ENCODE measurements at places on chromosomes 5 and 9.
A peak's percentile ranks its signal among the peaks of the same experiment; 100 is the strongest.

DNA sequence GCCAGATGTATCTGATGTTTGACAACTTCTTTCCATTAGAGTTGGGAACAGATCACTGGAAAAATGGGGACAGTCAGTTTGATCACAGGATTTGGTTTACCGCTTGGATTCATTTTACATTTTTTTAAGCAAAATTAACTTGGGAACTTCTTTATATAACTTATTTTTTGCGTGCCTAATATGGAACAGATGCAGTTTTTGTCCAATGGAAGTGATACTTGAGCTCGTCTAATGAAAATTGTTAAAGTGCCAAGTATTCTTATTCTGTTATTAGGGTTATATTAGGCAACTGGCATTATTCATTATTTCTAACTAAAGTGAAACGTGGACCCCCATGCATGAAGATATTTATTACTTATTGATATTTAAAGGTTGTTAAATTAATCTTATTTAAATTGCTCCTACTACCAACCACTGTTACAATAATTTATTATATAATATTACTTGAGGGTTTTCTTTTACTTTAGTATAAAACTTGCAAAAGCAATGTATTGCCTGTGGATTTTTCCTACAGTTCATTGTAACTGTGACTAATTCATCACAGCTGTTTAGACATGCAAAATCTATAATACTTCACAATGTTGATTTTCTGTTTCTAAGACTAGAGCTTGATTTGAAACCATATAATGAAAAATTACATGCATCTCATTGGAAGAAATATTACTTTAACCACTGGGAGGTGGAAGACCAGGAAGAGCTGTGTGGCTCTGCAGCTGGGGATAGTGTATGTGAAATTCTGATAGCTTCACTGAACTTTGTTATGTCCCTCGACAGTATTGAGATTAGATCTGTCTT lies 787.3 kb upstream of the WWC1 start:
- DNase-seq: no peak

DNA sequence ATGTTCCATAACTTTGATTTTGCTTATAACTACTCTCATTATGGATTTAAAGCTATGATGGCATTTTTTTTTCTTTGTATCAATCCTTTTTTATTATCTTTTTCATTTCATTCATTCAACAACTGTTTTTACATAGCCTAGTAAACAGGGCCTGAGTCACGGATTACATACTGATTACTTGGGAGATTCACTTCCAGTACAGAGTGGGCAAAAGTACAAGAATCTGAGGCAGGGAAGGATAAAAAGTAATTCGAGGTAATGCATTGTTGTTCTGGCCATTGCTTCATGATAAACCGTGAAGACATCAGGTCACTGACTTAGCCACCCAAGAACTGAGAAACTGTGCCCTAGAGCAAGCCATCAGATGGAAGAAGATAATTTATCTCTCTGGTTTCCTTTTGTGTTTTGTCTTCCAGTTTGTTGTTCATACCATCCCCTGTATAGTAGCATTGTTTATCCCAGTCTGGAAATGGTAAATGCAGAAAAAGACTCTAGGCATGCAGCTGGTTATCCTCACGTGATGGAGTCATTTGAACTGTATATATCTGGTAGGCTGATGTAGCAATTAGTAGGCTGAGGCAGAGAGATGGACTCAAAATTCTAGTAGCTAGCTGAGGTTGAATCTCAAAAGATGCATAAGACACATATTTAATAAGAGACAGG lies 145.6 kb downstream of the CNTLN start:
- DNase-seq: no peak

GRCh38 chr5:113153512-113154097 lies 177.0 kb downstream of the DCP2 start:
- DNase-seq: no peak

DNA sequence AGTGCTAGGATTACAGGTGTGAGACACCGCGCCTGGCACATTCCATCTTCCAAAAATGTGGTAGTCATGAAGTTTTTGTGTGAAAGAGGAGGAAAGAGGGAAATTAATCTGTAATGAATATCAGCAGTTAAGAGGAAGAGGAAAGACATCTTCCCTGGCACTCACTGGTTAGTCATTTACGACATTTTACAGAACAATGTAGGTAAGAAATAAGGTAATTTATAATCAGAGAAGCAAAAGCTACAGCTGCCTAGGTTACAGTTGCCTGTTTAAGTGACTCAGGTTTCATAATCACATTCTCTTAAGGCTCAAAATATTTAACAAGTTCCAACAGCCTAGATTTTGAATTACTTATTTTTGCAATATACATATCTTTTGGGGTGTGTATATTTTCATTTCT lies 26.9 kb downstream of the CNOT6 start:
- DNase-seq: no peak

- no peak for DNase-seq
Measured at GRCh38 chr5:10831419-10831818, 70.4 kb upstream of the DAP start.

- DNase-seq: no peak
Measured at GRCh38 chr5:157132281-157132612, 10.4 kb downstream of the MED7 start.

- no peak for DNase-seq
Measured at GRCh38 chr5:176817369-176817840, 7.0 kb downstream of the UNC5A start.

DNA sequence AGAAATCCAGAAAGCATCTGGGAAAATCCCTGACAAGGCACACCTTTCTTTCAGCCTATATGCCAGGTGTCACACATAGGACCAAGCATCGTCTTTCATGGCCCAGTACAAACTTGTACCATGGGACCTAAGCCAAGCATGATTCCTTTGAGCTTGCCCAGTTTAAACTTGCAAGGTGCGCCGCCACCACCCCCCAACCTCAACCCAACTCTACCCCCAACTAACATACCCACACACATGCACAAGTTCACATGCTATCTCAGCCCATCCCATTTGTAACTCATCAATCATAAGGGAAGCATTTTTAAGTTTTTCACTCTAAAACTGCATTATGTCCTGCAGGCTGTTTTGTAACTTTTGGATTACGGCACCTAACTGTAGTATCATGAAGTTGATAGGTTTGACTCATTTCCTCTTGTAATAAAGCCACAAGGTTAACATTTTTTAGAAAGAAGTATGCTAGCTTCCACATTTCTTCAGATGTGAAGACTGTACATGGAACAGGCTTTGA lies 145.9 kb upstream of the FST start:
- DNase-seq: no peak

GRCh38 chr5:157285310-157286035 lies 19.6 kb downstream of the CYFIP2 start:
- DNase-seq: no peak

- peak; percentile 71 for DNase-seq
Measured at GRCh38 chr5:170603578-170604565, 100.1 kb downstream of the KCNIP1 start.

DNA sequence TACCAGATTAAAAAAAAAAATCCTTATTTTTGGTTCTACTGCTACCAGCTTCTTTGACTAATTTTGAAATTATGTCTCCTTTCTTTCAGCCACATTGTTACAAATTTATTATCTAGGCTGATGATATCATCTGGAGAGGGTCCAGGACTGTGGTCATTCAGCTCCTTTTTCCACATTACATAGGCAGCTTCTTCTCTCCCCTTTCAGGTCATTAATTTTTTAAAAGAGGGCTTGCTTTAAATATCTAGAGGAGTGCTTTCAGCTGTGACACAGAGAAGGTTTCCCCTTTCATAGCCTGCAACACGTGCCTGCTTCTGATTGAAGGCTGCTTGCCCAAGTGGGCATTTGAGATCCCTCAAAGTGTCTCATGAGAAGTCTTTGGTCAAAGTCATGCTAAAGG lies 155.7 kb upstream of the PAPPA start:
- no peak for DNase-seq

GRCh38 chr9:125375820-125376219 lies 114.2 kb downstream of the GAPVD1 start:
- DNase-seq: no peak

DNA sequence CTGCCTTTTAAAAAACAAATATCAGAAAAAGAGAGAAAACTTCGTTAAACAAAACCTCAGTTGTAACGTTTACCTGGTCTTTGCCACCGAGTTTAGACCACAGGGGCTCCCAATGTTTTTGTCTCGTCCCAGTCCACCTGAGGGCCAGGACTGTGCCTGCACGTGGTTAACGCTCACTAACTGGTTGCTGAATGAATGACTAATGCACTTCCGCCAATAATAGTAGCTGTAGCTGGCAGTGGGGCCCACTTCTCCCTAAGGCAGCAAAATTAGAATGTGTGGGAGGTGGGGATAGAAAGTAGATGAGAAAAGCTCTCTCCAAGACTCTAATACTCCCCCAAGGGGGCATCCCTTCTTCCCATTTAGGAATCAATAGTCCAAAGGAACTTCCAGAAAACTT lies 29.1 kb upstream of the MED27 start:
- no peak for DNase-seq

DNA sequence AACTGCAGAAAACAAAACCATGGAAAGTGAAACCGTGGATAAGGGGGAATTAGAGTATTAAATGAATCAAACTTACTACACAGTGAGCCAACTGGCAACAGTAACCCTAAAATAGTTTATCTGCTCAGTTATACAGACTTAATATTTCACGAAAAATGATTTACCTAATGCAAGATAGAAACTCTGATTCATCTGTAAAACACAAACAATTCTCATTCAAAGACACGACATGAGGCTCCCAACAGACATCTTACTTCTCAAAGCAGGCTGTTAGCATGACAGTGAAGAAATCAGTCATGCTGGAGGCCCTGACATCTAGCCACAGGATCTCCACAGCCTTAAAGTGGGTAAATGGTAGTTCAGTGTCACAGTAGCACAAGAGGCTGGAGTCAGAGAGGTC lies 131.2 kb downstream of the FBN2 start:
- DNase-seq: no peak

DNA sequence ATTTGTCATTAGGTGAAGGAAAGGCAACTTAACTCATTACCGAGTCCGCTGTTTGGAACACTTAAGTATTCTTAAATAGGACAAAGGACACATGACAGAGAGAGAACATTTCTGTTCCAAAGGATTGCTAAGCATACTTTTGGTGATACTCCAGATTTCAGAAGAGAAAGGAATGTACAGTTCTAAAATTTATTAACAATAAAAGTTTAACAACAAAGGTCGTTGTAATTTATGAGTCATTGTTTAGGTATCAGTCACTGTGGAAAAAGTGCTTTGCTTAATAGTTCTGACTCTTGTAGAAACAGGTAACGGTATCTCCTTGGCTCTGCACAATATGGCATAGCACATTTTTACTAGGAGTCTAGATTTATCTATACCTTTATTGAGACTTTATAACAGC lies 36.3 kb upstream of the PAM start:
- no peak for DNase-seq

DNA sequence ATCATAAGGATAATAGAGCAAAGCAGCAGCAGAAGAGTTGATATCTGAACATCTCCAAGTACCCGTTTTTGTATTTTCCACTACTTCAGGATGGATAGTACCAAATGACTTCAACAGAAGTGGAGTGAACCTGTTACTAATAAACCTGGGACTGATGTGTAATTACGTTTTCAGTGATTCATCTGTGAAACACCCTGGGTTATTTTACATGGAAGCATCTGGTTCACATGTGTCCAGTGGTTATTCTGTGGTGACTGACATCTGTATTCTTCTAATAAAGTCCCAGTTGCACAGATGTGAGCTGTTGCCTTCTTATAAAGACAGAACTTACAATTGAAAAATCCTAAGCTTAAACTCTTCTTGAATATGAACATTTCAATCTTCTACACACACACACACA lies 139.7 kb upstream of the VCAN start:
- no peak for DNase-seq

- DNase-seq: no peak
Measured at GRCh38 chr9:135283671-135284070, 195.9 kb upstream of the PPP1R26 start.

- no peak for DNase-seq
Measured at GRCh38 chr5:127802477-127802865, 99.3 kb downstream of the CCDC192 start.

- no peak for DNase-seq
Measured at GRCh38 chr9:69474821-69475220, 149.8 kb downstream of the ENTREP1 start.

DNA sequence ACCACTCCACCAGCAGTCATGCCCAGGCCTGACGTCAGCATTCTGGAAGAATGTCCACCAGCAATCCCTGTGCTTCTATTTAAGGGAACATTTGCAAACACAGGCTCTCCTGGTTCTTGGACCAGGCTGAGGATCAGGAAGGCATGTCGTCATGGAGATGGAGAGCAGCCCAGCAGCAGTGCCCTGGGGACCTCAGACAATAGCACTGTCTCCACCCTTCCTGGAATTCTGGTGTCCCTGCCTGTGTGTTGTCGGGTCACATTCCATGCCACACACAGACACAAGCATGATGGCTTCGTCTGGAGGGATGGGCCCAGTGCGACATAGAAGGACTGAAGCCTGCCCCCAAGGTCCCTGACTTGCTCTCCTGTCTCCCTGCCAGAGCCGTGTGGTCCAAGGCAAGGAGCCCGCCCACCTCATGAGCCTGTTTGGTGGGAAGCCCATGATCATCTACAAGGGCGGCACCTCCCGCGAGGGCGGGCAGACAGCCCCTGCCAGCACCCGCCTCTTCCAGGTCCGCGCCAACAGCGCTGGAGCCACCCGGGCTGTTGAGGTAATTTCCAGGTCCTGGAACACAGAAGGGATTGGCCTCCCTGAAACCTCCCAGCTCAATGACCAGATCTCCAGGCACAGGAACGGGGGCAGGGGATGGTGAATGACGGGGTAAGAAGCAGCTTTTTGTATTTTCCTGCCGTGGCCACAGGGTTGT lies 43.8 kb downstream of the STOM start:
- DNase-seq: no peak

- DNase-seq: no peak
Measured at GRCh38 chr5:137703565-137703964, 32.3 kb downstream of the KLHL3 start.

GRCh38 chr5:52693280-52693679 lies 94.4 kb upstream of the ITGA1 start:
- DNase-seq: peak; percentile 11

DNA sequence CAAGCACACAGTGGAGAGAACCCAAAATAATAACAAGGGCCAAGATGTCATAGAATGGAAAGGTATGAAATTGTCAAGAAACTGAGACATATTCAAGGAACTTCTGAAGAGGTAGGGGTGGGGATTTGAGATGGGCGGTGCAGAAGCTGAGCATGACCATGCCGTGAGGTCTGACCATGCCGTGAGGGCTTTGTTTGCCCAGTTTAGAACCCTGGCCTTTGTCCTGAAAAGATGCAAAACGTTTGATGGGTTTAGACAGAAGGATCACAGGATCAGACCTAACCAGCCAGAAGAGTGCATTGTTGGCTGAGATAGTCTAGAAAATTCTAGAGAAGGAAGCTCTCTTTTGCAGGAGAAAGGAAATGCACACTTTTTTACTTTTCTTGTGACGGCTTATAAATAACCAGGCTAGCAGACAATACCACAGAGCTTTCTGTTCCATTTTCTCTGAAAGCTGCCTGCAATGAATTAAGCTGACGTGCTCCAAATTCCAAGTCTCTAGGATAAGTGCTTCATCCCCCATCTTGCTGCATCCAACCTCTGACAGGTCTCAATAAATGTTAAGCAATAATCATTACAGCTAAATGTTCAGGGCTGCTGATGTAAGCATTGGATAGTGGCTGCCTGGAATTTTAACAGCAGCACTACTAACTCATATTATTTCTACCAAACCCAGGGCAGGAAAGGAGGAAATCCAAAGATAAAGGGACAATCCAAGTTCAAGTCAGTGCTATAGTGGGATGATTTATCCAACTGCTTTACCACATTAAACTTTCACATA lies 110.9 kb upstream of the IL6ST start:
- DNase-seq: no peak

- no peak for DNase-seq
Measured at GRCh38 chr9:31983895-31984294, 400.5 kb upstream of the ACO1 start.
